Activated CD4-positive, alpha-beta memory T cell treated with anti-CD3 and anti-CD28 coated beads for 36 hours (primary cell): ENCODE measurements at places on chromosomes 6 and 20. TPM values are rescaled to one million over a fixed set of nuclear protein-coding genes. Genes with fewer than 3 reads are reported as not detected.

DNA sequence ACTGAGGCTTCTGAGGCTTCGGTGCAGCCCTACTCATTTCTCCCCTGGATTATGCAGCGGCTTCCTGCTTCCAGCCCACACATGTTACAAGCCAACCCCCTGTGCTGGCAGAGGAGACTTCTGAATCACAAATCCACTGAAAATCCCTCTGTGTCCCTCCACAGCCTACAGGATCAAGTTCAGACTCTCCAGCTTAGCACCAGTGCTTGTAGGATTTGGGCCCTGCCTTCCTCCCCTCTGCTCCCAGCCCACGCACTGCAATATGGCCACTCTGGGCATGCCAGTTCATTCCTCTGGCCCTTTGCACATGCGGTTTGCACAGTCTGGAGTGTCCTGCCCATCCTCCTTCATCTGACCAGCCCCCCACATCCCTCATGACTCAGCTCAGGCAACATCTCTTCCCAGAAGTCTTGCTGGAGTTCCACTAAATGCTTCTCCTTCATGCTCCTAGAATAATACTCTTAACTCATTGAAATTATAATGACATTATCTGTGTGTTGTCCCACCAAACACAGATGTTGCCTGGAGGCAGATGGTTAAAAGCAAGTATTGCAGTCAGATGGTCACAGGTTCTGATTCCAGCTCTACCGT is 15.9 kb upstream of the MDGA1 start:
- DNase-seq: no peak

- DNase-seq: no peak
Measured at GRCh38 chr6:24197892-24198291, 71.9 kb downstream of the NRSN1 start.

GRCh38 chr6:119661628-119662027 is 312.1 kb upstream of the MAN1A1 start:
- no peak for DNase-seq

DNA sequence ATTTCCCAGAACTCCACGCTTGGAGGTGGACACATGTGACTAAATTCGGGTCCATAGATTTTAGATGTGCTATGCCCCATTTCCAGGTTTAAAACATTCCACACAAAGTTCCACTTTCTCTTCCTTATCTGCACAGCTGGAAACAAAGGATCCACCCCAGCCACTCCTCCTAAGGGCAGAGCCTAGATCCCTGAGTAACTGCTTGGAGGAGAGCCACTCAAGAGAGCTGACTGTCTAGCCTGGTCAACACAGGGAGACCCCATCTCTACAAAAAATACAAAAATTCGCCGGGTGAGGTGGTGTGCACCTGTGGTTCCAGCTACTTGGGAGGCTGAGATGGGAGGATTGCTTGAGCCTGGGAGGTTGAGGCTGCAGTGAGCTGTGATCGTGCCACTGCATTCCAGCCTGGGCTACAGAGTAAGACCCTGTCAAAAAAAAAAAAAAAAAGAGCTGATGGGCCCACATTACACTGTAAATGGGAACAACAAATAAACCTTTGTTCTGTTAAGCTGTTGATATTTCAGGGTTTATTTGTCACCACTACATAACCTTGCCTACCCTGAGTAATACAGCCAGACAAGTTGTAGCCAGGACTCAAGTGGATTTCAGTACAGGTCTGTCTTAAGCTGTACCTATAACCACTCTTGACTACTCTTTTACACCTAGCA is 25.8 kb upstream of the SNRPC start:
- no peak for DNase-seq

The LRRC73 gene
- 0.12 TPM for total RNA-seq

The PTCRA gene
- not detected for total RNA-seq
